ENCODE measurements at places on chromosomes 12 and 14.
A peak's percentile ranks its signal among the peaks of the same experiment; 100 is the strongest.

DNA sequence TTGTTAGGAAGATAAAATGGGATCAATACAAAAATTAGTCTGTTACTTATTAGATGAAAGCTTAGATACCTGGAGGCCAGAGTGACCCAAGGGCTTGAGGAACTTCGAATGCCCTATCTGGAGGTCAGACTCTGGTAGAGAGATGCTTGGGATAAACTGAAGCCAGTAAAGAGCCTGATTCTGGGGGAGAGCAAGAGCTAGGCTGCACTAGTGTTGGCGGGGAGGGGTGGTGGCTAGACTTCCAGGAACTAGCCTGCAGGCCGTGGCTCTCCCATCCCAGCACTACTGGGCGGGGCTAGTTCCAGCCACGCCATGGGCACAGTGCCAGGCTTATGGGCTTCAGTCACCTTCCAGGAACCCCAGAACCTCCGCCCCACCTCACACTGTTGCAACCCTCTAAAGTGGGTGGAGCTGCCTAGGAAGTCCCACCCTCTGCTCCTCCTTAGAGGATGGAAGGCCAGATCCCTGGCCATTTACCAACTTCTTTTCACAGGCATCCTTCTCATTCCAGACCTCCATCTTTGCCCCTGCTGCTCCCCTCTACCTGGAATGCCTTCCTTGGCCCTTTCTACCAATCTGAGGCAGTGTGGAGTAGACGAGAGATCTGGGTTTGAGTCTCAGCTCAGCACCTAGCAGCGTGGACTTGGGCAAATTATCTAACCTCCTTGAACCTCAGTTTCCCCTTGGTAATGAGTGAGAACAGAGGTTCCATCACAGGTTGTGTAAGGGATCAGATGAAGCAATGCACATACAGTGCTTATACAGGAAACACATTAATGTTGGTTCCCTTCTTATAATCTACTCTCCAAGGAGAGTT lies 6.3 kb upstream of the NFE2 start:
- no peaks in the 10 kb centered on the region for H3K36me3 ChIP-seq
- no peak overlapping the region for H3K4me3 ChIP-seq
- peak overlapping the region; percentile 36 for H3K27ac ChIP-seq
- peak; percentile 98 for DNase-seq

DNA sequence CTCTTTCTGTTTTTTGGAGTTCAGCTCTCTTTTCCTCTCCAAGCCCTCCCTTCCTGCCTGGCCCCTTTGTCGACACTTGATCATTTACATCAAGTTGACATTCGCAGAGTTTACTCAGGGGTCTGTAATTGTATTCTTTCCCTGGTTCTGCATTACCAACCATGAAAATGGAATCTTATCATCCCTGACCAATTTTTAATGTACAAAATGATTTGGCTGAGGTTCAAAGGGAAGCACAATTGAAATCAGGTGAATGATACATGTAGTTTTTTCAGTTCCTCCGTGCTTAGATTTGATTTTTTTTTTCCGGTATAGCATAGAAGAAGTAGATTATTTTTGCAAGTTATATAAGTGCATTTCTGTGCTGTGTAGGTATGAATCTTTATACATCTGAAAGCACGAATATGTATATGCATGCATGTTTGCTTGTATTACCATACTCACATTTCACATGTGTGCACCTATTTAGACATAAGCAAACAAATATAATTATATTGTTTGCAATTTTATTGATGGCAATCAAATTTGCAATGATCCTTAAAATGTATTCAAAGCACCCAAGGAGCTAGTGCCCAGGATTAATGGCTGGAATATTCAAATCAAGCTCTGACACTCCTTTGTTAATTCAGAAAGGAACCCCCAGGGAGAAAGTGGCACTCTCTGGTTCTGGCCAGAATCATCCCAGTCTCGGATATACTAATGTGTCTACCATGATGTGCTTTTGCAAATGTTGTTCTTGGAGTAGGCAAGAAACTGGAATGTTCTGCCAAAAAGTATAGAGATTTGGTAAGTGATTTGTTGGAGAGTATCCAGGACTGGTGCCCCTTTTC lies 189.3 kb downstream of the VRK1 start:
- H3K4me3 ChIP-seq: no peak overlapping the region
- H3K4me1 ChIP-seq: no peaks in the 10 kb centered on the region
- H3K27ac ChIP-seq: no peak overlapping the region
- H3K36me3 ChIP-seq: no peaks in the 10 kb centered on the region

DNA sequence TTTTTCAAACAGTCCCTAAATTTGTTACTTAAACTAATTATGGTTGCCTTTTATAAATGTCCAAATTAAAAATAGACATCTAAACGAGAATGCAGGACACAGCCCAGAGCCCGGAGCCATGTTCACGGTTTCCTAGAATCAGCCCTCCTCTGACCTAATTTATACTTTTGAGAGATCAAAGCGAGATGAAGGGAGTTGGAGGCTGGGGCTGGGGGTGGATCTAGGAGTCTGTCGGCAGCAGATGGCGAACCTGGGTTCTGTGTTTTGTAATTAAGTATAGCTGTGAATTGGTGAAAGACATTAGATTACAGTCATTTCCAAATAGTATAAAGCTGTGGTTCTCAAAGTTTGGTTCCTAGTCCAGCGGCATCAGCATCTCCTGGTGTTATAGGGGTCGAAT lies 210.1 kb downstream of the SLC41A2 start:
- H3K27ac ChIP-seq: no peak overlapping the region
- no peaks in the 10 kb centered on the region for H3K36me3 ChIP-seq
- H3K4me3 ChIP-seq: no peak overlapping the region
- no peak for DNase-seq
- H3K4me1 ChIP-seq: no peaks in the 10 kb centered on the region

- no peaks in the 10 kb centered on the region for H3K36me3 ChIP-seq
- no peaks in the 10 kb centered on the region for H3K4me1 ChIP-seq
- H3K27me3 ChIP-seq: no peaks in the 10 kb centered on the region
- DNase-seq: peak; percentile 7
These were observed 21.9 kb downstream of the OR6J1 start for GRCh38 chr14:22622255-22622654.

GRCh38 chr12:57719777-57720605 lies 18.6 kb downstream of the AGAP2 start:
- H3K36me3 ChIP-seq: peaks cover 6% of the 10 kb centered on the region
- no peak overlapping the region for H3K27ac ChIP-seq
- no peak for DNase-seq
- H3K27me3 ChIP-seq: no peaks in the 10 kb centered on the region
- no peaks in the 10 kb centered on the region for H3K4me1 ChIP-seq
- no peak overlapping the region for H3K4me3 ChIP-seq

DNA sequence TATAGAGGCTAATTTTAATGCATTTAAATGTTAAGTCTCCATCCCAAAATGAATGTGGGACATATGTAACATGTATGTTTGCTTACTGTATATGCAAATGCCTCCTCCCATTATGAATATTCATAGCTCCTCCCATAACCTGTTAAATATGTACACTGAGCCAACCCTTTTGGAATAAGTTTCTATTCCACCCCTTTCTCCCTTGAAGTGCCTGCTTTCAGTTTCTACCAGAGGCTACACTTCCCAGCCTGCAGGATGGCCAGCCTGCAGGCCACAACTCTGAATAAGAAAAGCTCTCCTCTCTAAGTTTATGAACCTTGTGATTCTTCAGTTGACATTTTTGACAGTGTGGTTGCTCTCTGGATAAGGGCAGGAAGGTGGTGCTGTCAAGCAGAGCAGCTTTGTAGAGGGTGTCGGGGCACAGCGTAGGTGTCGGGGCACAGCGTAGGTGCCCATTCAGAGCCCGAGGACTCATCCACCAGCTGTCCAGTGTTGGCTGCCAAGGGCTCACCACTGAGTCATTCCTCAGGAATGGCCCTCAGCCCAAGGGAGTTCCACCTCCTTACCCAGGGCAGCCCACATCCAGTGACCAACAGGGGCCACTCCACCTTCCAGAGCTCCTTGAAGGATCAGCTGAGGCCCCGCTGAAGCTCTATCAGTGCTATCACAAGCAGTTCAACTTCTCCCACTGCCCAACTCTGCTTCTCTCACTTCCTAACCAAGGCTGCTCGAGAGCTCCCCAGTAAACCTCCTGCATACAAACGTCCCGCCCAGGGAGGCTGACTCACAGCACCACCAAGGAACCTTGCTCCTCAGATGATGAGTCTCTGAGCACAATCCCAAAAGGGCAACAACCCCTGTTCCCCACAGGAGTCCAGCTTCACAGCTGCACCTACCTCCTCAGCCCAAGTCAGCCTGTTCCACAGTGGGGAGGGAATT lies 31.4 kb downstream of the VWF start:
- no peak for DNase-seq
- H3K36me3 ChIP-seq: no peaks in the 10 kb centered on the region
- H3K4me3 ChIP-seq: no peak overlapping the region

GRCh38 chr12:51871126-51871525 lies 16.8 kb upstream of the ANKRD33 start:
- no peaks in the 10 kb centered on the region for H3K36me3 ChIP-seq
- no peak overlapping the region for H3K4me3 ChIP-seq
- no peak for DNase-seq
- H3K27me3 ChIP-seq: peaks cover 12% of the 10 kb centered on the region
- no peaks in the 10 kb centered on the region for H3K4me1 ChIP-seq
- no peak overlapping the region for H3K27ac ChIP-seq

- no peaks in the 10 kb centered on the region for H3K27me3 ChIP-seq
- no peak overlapping the region for H3K4me3 ChIP-seq
- H3K36me3 ChIP-seq: no peaks in the 10 kb centered on the region
- DNase-seq: peak; percentile 74
These were observed 17.7 kb downstream of the SYNE3 start for GRCh38 chr14:95498622-95499353.

- no peaks in the 10 kb centered on the region for H3K36me3 ChIP-seq
- peak; percentile 25 for DNase-seq
These were observed 9.2 kb downstream of the HAL start for GRCh38 chr12:95986635-95987570.

- no peaks in the 10 kb centered on the region for H3K27me3 ChIP-seq
- H3K4me3 ChIP-seq: peak overlapping the region; percentile 74
- peaks cover 3% of the 10 kb centered on the region for H3K36me3 ChIP-seq
These were observed 3.3 kb downstream of the KRT18 start for GRCh38 chr12:52952076-52952801.

DNA sequence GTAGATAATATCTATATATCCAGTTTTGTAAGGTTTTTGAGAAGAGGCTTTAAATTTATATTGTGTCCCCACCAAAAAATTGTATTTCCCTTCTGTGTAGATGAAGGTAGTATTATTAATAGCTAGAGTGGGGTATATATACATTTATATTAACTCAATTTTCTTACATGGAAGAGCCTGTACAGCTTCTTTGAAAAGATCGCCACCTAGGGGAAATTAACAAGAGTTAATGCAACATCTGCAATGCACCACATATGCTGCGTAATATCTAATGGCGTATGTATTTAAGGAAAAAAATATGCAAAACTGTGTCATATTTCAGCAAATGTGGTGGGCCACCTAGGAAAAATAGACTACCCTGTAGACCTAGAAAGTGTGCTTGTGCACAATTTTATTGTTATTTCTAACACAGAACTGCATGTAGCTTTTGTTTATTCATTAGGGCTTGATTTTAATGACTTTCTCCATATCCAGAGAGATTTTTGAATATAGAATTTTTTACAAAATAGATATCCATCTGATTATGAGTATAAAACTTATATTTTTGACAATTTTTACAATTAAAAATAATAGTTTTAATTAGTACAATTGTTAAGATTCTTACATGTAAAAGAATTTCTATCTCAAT lies 14.0 kb downstream of the CCER1 start:
- H3K4me3 ChIP-seq: no peak overlapping the region
- H3K4me1 ChIP-seq: no peaks in the 10 kb centered on the region
- H3K27me3 ChIP-seq: no peaks in the 10 kb centered on the region
- no peak overlapping the region for H3K27ac ChIP-seq

DNA sequence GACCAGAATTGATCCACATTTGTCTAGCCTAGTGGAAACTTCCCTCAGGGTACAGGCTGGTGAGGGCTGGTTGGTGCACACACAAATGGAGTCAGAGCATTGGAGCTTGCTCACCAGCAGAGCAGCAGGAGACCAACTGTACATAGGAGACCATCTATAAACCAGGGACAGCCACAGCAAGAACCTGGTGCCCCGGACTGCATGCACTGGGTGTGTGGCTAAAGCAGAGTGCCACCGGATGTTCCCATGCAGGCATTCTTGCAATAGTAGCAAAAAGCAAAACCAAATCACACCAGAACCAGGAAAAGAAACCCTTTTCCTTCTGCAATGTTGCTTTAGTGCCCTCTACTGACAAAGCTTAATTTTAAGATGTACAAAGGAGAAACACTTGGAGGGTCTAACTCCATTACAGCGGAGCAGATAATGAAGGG lies 136.4 kb downstream of the MDGA2 start:
- DNase-seq: no peak
- H3K36me3 ChIP-seq: no peaks in the 10 kb centered on the region
- H3K27me3 ChIP-seq: no peaks in the 10 kb centered on the region
- no peak overlapping the region for H3K27ac ChIP-seq

GRCh38 chr12:54442961-54443360 lies 23.9 kb upstream of the ITGA5 start:
- H3K27me3 ChIP-seq: no peaks in the 10 kb centered on the region
- H3K36me3 ChIP-seq: no peaks in the 10 kb centered on the region
- no peak overlapping the region for H3K27ac ChIP-seq
- H3K4me1 ChIP-seq: no peaks in the 10 kb centered on the region
- no peak overlapping the region for H3K4me3 ChIP-seq
- no peak for DNase-seq

- no peaks in the 10 kb centered on the region for H3K27me3 ChIP-seq
- H3K36me3 ChIP-seq: no peaks in the 10 kb centered on the region
These were observed 148.4 kb upstream of the SYT10 start for GRCh38 chr12:33587784-33588712.

DNA sequence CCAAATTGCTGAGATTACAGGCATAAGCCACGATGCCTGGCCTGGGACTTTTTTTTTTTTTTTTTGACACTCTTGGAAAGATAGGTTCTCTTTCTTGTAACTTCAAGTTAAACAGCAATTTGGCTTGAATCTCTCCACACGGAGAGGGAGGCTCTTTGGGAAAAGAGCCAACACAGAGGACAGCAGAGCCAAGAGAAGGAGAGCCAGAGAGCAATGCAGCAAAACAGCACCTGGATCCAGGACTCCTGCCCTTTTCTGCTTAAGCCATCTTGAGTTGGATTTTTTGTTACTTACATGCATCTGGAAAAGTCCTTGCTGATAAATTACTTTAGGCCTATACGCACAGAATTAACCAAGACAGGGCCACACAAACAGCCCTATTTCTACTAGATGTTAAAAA lies 176.8 kb downstream of the APAF1 start:
- no peaks in the 10 kb centered on the region for H3K27me3 ChIP-seq
- H3K36me3 ChIP-seq: no peaks in the 10 kb centered on the region
- no peak overlapping the region for H3K4me3 ChIP-seq
- no peak overlapping the region for H3K27ac ChIP-seq

DNA sequence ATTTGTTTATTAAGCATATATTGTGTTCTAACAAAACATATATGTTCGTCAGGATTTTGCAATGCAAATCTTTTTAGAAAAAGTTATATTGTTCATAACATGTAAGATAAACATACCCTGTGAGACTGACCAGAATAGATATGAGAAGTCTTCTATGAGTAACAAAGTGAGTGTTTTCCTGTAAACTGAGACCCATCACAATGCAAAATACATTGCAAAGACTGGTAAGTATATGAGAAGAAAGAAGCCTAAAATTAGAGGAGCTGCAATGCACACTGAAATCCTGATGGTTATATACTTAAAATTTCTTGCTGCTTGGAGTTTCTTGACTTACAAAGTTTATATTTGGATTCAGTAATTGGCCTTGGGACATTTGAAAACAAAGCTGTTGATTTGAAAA lies 6.0 kb downstream of the HMGA2 start:
- DNase-seq: no peak
- H3K27ac ChIP-seq: no peak overlapping the region
- H3K27me3 ChIP-seq: no peaks in the 10 kb centered on the region
- H3K4me3 ChIP-seq: no peak overlapping the region
- no peaks in the 10 kb centered on the region for H3K36me3 ChIP-seq
